ENCODE measurements at places on chromosomes 5 and 9. TPM values are rescaled to one million over a fixed set of nuclear protein-coding genes. Genes with fewer than 3 reads are reported as not detected.

The ZNF618 gene
- 1.2 TPM for total RNA-seq

DNA sequence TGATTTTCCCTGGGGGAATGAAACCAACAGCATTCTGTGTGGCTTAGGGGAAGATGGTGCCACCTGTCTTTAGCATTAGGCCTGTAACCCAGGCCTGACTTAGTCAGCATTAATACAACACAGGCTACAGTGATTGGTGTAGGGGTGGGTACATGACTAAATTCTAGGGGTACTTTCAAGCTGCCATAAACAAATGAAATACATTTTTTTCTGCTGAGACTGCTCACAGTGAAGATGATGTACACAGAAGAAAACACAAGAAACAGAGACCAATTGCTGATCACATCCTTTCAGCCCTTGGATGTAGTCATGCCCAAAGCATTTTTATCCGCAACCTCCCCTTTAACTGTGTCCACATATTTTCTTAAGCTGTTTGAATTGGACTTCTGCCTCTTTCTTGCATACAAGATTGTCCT is 527.2 kb downstream of the KCTD16 start:
- H3K4me1 ChIP-seq, result no peaks in the 10 kb centered on the region
- H3K27me3 ChIP-seq, result no peaks in the 10 kb centered on the region
- H3K4me3 ChIP-seq, result no peak overlapping the region
- DNase-seq, result no peak

The ACTBL2 gene
- total RNA-seq, result not detected

DNA sequence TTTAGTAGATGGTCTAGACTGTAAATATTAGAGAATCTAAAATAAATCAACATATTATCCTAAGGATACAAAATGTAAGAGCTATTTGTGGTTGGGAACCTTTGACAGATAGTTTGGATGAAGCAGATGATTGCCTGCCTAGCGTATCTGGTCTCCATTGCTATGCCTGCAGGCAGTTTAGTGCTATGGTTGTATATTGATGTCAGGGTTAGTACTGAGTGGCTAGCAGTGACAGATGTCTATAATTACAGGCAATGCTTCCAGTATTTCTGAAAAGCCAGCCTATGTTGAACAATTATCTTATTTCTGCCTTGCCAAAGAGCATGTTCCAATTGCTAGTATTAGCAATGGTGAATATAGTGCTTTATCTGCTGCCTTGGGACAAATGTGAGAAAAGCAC is 151.3 kb upstream of the TLX3 start:
- H3K27ac ChIP-seq, result no peak overlapping the region
- no peaks in the 10 kb centered on the region for H3K27me3 ChIP-seq
- H3K4me1 ChIP-seq, result no peaks in the 10 kb centered on the region
- DNase-seq, result no peak
- no peak overlapping the region for H3K4me3 ChIP-seq

GRCh38 chr5:140261403-140262171 is 41.3 kb downstream of the PFDN1 start:
- H3K4me1 ChIP-seq, result peaks cover 32% of the 10 kb centered on the region
- DNase-seq, result no peak
- H3K4me3 ChIP-seq, result no peak overlapping the region
- H3K27me3 ChIP-seq, result no peaks in the 10 kb centered on the region

- H3K27ac ChIP-seq, result peak overlapping the region; percentile 56
- peak overlapping the region; percentile 91 for H3K4me3 ChIP-seq
- peaks cover 9% of the 10 kb centered on the region for H3K27me3 ChIP-seq
- DNase-seq, result peak; percentile 46
- H3K4me1 ChIP-seq, result peaks cover 17% of the 10 kb centered on the region
- H3K36me3 ChIP-seq, result no peaks in the 10 kb centered on the region
Measured at GRCh38 chr9:79572608-79573411, 1.0 kb downstream of the TLE4 start.

DNA sequence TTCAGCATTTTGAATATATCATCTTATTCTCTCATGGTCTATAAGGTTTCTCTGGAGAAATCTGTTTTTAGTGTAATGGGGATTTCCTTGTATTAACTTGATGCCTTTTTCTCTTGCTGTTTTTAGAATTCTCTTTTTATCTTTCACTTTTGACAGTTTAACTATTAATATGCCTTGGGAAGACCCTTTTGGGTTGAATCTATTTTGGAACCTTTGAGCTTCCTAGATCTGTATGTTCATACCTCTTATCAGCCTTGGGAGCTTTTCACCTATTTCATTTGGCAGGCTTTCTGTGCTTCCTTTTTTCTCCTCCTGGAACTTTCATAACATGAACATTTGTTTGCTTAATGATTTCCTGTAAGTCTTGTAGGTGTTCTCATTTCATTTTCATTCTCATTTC is 22.2 kb downstream of the RCL1 start:
- no peaks in the 10 kb centered on the region for H3K4me1 ChIP-seq
- no peaks in the 10 kb centered on the region for H3K36me3 ChIP-seq
- no peak overlapping the region for H3K4me3 ChIP-seq
- no peaks in the 10 kb centered on the region for H3K27me3 ChIP-seq

- no peaks in the 10 kb centered on the region for H3K4me1 ChIP-seq
- peaks cover 61% of the 10 kb centered on the region for H3K27me3 ChIP-seq
- H3K36me3 ChIP-seq, result no peaks in the 10 kb centered on the region
Measured at GRCh38 chr9:135085830-135086546, 1.5 kb upstream of the OLFM1 start.

The CCL19 gene
- total RNA-seq, result not detected

The CD72 gene
- 3.6 TPM for total RNA-seq

The MCIDAS gene
- not detected for total RNA-seq

DNA sequence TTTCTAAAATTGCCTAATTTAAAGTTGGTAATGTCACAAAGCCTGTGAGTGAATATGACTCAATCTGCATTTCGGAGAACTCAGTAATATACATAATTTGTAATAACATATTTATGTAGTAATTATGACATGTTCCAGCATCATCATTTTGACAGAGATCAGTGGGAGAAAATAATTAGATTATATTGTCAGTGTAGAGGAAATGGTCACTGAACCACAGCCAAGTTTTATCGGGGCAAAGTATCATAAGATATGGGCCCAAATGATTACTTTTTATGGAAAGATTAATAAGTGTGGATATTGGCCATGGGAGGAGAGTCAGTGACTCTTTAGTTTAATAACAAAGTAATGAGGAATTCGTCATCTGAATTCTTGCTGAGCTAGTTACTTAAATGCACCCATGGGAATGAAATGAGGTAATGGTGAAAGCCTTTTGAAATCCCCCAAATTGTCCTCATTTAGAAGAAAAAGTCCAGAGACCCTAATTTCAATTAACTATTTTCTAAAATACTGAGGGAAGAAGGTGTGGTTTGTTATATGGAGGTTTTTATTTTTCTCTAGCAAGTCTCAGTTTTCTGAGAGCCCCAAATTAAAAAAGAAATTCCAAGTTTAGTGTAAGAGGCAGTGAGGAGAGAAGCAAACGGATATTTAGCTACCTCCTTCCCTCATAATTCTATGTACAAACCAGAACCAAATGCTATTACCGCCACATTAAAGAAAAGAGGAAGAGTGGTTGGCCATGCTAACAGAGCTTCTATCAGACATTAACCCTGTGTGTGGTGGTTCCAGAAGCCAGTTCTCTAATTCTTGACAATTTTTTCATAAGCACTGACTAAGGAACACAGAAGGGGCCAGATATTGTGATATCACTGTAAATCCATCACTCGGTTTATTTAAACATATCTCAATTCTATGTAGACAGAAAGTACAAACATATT is 37.7 kb upstream of the MRPS30 start:
- H3K4me1 ChIP-seq, result no peaks in the 10 kb centered on the region
- no peak overlapping the region for H3K4me3 ChIP-seq
- H3K27me3 ChIP-seq, result no peaks in the 10 kb centered on the region
- no peak for DNase-seq
- no peaks in the 10 kb centered on the region for H3K36me3 ChIP-seq

The ECM2 gene
- total RNA-seq, result not detected

The PPP2R2B gene
- 4.1 TPM for total RNA-seq

The FAM151B gene
- total RNA-seq, result 0.33 TPM

The ZFR gene
- 58.8 TPM for total RNA-seq

DNA sequence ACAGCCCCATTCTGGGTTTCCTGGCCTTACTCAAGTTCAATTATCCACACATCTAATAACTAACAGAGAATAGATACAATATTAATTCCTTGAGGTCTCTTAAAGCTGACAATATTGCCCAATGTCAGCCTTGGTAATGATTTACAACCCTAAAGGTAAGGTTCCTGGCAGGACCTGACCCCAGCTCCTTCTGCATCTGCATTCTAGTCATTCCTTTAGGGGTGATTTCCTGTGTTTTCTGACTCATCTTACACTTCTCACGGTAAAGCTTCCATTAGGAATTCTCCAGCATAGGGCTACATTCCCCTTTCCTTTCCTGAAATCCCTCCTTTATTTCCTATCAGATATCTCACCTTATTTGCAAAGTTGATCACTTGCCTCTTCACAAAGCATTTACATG is 9.3 kb downstream of the HAVCR1 start:
- peak overlapping the region; percentile 32 for H3K4me3 ChIP-seq
- peaks cover 29% of the 10 kb centered on the region for H3K4me1 ChIP-seq
- no peaks in the 10 kb centered on the region for H3K36me3 ChIP-seq
- no peaks in the 10 kb centered on the region for H3K27me3 ChIP-seq
- H3K27ac ChIP-seq, result peak overlapping the region; percentile 8

GRCh38 chr9:116055536-116055935 is 98.1 kb upstream of the PAPPA start:
- no peaks in the 10 kb centered on the region for H3K36me3 ChIP-seq
- DNase-seq, result no peak
- H3K27ac ChIP-seq, result no peak overlapping the region
- H3K27me3 ChIP-seq, result no peaks in the 10 kb centered on the region
- no peak overlapping the region for H3K4me3 ChIP-seq

The ROR2 gene
- not detected for total RNA-seq

DNA sequence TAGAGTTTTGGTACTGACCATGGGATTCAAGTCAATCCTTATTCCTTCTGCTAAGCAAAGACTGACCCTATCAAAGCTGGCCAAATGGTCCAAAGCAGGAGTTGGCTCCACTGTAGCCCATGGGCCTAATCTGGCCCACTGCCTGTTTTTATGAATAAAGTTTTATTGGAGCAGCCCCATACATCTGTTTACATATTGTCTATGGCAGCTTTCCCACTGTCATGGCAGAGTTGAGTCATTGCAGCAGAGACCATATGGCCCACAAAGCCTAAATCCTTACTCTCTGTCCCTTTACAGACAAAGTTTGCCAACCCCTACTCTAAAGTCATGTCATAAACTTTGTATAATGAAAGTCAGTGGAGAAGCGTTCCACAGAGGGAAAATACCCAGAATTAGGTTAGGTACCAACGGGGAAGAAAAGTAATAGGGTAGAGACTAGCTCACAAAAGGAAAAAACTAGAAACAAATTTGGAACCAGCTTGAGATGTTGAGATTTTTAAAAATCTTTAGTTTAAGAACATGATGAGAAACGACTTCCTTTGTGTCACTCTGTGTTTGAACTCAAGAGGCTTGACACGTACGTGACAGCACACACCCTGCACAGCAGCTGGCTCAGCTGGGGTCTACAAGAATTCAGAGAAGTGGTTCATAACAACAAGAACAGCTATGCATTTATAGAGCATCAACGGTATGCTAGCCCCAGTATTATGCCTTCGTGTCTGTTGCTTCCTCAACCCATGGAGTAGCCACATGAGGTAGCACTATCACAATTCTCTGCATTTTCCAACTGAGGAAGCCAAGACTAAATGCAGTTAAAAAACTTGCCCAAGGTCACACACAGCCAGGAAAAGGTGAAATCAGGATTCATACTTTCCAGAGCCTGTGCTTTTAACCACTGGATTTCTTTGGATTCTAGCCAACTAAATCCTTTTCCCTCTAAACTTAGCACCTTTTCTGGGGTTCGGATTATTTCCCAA is 198.9 kb upstream of the WWC1 start:
- no peak for DNase-seq
- H3K27ac ChIP-seq, result no peak overlapping the region

The CCNI2 gene
- 7.2 TPM for total RNA-seq

The SPACA9 gene
- total RNA-seq, result 0.92 TPM

- no peaks in the 10 kb centered on the region for H3K4me1 ChIP-seq
- H3K36me3 ChIP-seq, result no peaks in the 10 kb centered on the region
- DNase-seq, result no peak
- H3K4me3 ChIP-seq, result no peak overlapping the region
Measured at GRCh38 chr5:160657622-160658458, 194.2 kb downstream of the ATP10B start.

The MEIKIN gene
- not detected for total RNA-seq

- peaks cover 16% of the 10 kb centered on the region for H3K4me1 ChIP-seq
- no peak overlapping the region for H3K27ac ChIP-seq
- H3K27me3 ChIP-seq, result peaks cover 43% of the 10 kb centered on the region
Measured at GRCh38 chr5:1874771-1875220, 7.9 kb downstream of the IRX4 start.

The DNAH5 gene
- total RNA-seq, result not detected

GRCh38 chr5:125326150-125326510 is 579.7 kb upstream of the ZNF608 start:
- no peaks in the 10 kb centered on the region for H3K27me3 ChIP-seq
- H3K4me3 ChIP-seq, result no peak overlapping the region
- DNase-seq, result no peak
- no peaks in the 10 kb centered on the region for H3K4me1 ChIP-seq
- H3K36me3 ChIP-seq, result no peaks in the 10 kb centered on the region

- DNase-seq, result no peak
- no peak overlapping the region for H3K27ac ChIP-seq
- H3K36me3 ChIP-seq, result no peaks in the 10 kb centered on the region
- peaks cover 10% of the 10 kb centered on the region for H3K4me1 ChIP-seq
Measured at GRCh38 chr9:124267271-124267807, 9.6 kb downstream of the NEK6 start.

The IFNB1 gene
- total RNA-seq, result not detected

GRCh38 chr9:124202447-124202971 is 55.2 kb upstream of the NEK6 start:
- peaks cover 21% of the 10 kb centered on the region for H3K4me1 ChIP-seq
- no peak overlapping the region for H3K4me3 ChIP-seq
- no peak overlapping the region for H3K27ac ChIP-seq
- DNase-seq, result peak; percentile 78
- H3K27me3 ChIP-seq, result no peaks in the 10 kb centered on the region
- H3K36me3 ChIP-seq, result no peaks in the 10 kb centered on the region

The APC gene
- total RNA-seq, result 22.8 TPM

GRCh38 chr5:96347502-96348292 is 85.4 kb downstream of the PCSK1 start:
- H3K4me3 ChIP-seq, result no peak overlapping the region
- peaks cover 7% of the 10 kb centered on the region for H3K27me3 ChIP-seq
- peaks cover 14% of the 10 kb centered on the region for H3K4me1 ChIP-seq
- no peak for DNase-seq
- H3K27ac ChIP-seq, result no peak overlapping the region
- no peaks in the 10 kb centered on the region for H3K36me3 ChIP-seq

- H3K27ac ChIP-seq, result no peak overlapping the region
- H3K4me3 ChIP-seq, result no peak overlapping the region
- no peak for DNase-seq
- peaks cover 4% of the 10 kb centered on the region for H3K4me1 ChIP-seq
- H3K36me3 ChIP-seq, result peaks cover 24% of the 10 kb centered on the region
- no peaks in the 10 kb centered on the region for H3K27me3 ChIP-seq
Measured at GRCh38 chr5:172886476-172886875, 52.4 kb downstream of the ERGIC1 start.

Data from CD4-positive, alpha-beta T cell (primary cell).